ENCODE measurements at places on chromosomes 7 and 10. TPM values are rescaled to one million over a fixed set of nuclear protein-coding genes. Genes with fewer than 3 reads are reported as not detected.

Gene PPP1R3C
- polyA plus RNA-seq = 24.5 TPM

DNA sequence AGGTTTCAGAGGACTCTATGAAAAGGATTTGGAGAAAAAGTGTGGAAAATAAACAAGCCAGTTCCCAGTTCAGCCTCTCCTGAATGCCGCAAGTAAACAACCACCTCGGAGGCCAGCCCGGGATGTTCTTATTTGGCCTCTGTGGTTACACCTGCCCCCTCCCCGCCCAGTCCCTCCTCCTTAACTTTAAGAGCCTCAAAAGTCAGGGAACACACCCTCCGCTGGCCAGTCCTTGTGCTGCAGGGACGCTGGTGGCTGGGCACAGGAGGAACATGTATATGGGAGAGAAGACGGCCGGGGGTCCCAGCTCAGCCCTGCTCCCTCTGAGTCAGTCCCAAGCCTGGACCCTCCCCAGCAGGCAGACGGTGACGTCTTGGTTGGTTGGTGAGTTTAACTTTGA, 6.1 kb downstream of the CHST3 start:
- no peak for DNase-seq

- no peak for DNase-seq
Observed at GRCh38 chr7:27025270-27025669, 70.5 kb downstream of the HOXA1 start.

Gene TMEM60
- 16.1 TPM for polyA plus RNA-seq

DNA sequence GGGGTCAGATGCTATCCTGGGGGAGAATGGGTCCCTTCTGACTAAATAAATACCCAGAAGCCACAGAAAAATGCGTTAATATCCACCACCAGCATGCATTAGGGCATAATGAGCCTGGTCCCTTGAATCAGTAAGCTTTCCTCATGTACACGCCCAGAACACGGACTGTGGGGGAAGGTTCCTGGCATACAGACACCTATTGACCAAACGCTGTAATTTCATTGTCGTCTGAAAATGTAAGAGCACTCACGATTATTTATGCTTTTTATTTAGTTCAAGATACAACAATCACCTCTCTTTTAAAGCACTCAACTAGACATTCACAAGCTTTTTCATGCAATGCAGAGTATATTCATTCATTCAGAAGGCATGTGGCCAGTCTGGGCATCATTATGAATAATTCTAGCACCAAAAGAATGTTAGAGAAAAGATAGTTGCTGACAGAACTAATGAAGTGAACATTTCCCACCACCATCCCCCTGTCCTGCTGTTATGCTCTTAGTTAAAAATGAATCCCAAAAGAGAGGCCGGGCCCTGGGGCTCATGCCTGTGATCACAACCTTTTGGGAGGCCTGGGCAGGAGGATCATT, 101.0 kb downstream of the SVIL start:
- no peak for DNase-seq

- DNase-seq = no peak
Observed at GRCh38 chr10:62266611-62267010, 2.0 kb downstream of the RTKN2 start.

Gene CPA5
- 0.16 TPM for polyA plus RNA-seq

DNA sequence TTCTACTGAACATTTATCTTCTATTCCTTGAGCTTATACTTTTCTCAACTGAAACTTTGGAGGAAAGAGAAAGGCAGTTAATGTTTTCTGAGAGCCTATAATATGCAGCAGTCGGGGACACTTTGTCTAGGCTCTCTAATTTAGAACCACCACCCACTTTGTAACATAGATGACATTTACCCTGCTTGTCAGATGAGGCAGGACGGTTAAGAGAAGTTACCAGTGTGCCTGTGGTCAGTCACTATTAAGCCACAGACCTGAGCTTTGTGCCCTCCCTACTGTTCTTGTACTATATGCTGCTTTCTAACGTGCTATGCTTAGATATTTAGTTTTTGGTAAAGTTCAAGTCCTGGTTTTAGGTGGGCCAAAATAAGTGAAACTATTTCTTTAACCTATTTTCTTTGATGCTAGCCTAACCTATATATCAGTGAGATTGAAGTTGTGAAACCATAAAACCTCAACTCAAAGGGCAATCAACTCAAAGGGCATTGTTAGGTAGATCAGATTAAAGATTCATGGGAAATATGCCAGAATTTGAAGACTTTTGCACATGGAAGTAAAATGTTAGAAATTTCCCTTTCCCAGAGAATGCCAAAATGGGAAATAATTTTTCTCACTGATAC, 156.5 kb upstream of the AGR3 start:
- no peak for DNase-seq

DNA sequence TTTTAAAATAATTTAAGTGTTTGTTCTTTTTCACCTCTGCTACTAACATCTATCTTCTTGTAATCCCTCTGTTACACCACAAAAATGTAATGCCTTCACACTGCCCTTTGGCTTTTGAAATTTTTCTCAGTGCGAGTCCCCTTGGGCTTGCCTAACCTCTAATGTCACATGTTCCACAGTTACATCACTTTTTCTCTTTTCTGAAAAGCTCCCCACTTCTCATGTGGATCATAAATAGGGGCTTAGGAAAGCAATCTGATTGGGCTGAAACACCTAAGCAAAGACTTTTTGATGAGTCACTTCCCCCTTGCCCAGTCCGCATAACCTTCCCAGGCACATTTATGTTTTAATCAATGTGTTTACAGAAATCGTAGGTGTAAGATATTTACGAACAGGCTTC, 288.2 kb downstream of the IPMK start:
- no peak for DNase-seq

- DNase-seq = no peak
Observed at GRCh38 chr7:115634633-115635032, 395.9 kb downstream of the TFEC start.

GRCh38 chr7:109318136-109318535, 748.5 kb downstream of the DNAJB9 start:
- no peak for DNase-seq

DNA sequence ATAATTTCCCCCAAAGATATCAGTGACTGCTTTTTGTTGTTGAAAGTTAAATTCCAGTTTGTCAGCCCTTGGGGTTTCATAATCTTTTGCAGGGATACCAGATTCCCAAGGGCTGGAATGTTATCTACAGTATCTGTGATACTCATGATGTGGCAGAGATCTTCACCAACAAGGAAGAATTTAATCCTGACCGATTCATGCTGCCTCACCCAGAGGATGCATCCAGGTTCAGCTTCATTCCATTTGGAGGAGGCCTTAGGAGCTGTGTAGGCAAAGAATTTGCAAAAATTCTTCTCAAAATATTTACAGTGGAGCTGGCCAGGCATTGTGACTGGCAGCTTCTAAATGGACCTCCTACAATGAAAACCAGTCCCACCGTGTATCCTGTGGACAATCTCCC, 3.2 kb downstream of the CYP26A1 start:
- DNase-seq = no peak

DNA sequence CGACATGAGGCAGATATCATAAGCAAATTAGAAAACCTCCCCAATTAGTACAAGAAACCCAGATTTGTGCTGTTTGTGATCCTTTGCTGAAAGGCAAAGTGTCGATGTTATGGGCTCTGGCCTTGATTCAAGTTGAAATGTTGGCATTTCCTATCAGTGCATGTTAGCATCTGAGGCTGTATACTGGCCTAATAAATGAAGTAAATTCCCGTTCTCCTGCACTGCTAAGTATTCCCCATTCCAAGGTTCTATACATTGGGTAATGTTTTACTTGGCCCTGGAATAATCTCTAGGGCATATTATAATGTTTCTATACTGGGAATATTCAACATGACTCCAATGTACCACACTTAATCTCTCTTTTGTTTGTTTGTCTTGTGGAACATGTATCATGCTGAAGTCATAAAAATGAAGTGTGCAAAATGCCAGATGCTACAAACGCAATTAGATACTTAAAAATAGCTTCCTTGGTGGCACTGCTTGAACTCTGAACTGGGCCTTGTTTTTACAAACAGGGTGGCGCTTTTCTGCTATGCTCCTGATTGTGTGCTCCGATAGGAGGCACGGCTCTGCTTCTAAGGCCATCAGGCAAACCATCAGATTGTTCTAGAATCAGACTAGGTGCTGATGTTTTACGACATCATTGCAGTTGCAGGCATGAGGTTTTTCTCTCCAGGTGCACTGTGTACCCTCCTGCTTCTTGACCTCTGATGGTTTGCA, 156.7 kb upstream of the TCF7L2 start:
- no peak for DNase-seq

GRCh38 chr7:69947998-69948397, 349.7 kb downstream of the AUTS2 start:
- no peak for DNase-seq

Gene OR13A1
- polyA plus RNA-seq = 0.32 TPM

Measured in urinary bladder (tissue), 4 donors.